Dermis blood vessel endothelial cell (primary cell): ENCODE measurements at places on chromosomes 6 and 20. TPM values are rescaled to one million over a fixed set of nuclear protein-coding genes. Genes with fewer than 3 reads are reported as not detected.

PRPH2 gene
- total RNA-seq: 0.17 and 2.0 TPM in 2 replicates

CRISP2 gene
- total RNA-seq: not detected in 2 replicates

CHRNA4 gene
- total RNA-seq: not detected in 2 replicates

GSTA1 gene
- not detected in 2 replicates for total RNA-seq

CYP24A1 gene
- total RNA-seq: not detected in 2 replicates

OOEP gene
- not detected in 2 replicates for total RNA-seq

DEFB110 gene
- not detected in 2 replicates for total RNA-seq

PLAGL2 gene
- total RNA-seq: 2.6 and 4.1 TPM in 2 replicates

SOX4 gene
- 60.2 and 73.5 TPM in 2 replicates for total RNA-seq

OR2B6 gene
- not detected in 2 replicates for total RNA-seq

TMEM200A gene
- total RNA-seq: 0.14 and 0.34 TPM in 2 replicates

DEFB124 gene
- not detected in 2 replicates for total RNA-seq

CLDN20 gene
- total RNA-seq: not detected in 2 replicates

IL17F gene
- not detected in 2 replicates for total RNA-seq

DNA sequence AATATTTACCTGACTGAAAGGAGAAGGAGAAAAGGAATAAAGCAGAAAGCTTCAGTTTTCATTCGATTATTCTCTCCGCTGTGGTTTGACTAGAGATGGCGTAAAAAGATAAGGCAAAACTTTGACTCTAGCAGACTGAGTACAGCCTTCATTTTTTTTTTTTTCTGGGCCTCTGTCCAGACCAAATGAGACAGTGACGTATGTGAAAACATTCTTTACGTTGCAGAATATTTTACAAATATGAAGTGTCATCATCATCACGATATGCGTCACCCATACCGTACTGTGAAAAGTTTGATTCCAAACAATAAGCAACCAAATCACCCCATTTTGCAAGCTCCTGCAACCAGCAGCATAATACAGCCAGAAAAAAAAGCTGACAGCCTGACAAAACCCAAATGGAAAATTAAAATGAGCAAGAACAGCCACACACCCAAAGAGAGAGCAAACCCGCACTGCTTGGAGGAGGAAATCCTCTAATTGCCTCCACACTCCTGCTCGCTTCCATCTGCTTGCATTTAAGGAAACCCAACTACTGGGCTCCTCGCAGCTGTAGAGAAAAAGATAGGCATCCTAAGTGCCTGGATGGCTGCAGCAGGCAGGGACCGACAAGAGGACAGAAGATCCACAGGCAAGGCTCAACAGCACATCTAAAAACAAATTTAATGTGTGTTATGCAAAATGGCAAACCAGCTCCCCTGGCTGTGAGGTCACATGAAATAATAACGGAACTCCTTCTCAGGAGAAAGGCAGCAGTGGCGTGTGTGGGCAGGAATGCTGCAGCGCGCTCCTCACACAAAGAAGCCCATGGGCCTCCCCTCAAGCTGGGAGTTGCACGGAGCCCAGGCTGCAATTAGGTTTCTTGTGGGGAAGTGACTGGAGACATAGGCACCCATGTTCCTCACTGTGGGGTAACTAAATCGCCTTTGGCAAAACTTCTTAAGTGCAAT is 113.1 kb downstream of the FYN start:
- DNase-seq: no peak

DNA sequence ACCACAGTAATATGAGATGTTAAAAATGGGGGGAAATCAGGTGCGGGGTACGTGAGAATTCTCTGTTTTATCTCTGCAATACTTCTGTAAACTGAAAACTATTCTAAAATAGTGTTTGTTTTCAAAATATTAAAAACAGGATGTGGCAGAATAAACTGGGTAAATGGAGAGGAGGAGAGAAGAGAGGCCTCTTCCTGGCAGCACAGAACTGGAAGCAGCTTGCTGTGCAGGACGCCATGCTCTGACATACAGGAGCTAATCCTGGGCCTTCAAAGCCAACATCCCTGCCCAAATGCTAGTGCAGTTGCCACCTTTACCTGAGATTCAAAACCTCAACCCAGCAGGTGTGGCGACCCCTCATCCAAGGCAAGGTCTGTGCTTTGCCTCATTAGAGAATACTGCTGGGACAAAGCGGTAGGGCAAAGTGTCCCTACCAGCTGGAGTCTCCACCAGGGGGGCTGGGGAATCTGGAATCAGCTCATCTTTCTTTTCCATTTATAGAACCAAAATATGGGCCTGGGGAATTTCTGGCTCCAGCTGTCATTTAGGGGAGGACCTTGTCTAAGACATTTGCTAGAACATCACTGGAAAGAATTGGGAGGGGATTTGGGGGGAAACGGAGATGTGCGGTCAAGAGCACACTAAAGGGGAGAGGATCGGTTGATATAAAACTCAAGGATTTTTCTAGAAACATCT is 67.3 kb downstream of the SCML4 start:
- no peak for DNase-seq

DNA sequence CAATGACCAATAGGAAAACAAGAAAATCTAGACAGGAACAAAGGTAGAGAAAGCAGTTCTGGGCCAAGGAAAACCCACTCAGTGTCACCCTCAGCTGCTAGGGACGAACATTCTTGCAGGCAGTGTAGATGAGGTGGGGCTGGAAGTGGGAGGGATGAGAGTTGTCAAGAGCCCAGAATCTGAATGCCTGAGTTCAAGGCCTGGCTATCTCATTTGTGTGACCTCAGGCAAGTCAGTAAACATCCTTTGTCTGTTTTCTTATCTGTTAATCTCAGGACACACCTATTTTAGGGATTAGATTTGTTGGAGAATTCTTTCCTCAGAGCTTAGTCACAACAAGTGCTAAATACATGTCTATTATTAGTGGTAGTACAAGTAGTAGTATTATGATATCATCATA is 50.9 kb upstream of the KIF16B start:
- no peak for DNase-seq

GRCh38 chr6:163344411-163344810 is 70.1 kb upstream of the QKI start:
- DNase-seq: no peak

GRCh38 chr6:46730921-46731461 is 4.2 kb downstream of the PLA2G7 start:
- no peak for DNase-seq

- peak; percentile 98 for DNase-seq
Observed at GRCh38 chr6:113496166-113496565, 361.0 kb upstream of the MARCKS start.

DNA sequence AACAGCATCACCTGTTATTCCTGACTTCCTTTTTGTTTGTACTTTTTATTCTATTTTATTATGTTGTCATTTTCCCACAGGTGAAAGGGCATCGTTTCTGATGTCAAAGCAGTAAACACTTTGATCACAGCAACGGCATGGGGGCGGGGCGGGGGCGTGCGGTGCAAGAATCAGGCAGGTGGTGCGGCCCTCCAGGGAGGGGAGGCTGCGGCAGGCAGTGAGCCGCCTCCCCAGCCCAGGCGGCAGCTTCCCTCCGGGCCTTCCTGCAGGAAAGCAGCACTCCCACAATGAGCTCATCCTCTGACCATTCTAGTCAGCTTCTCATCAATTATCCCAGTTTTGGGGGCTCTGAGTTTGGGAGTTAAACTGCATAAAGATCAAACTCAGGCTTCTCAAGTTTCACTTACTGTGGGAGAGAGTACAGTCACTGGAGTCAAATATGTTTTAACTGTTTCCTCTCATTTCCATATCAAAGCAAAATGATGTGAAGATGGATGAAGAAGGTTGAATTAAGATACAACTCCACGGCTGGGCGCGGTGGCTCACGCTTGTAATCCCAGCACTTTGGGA is 608.4 kb upstream of the AGPAT4 start:
- no peak for DNase-seq

- no peak for DNase-seq
Observed at GRCh38 chr20:19430641-19431315, 218.3 kb downstream of the SLC24A3 start.

GRCh38 chr6:14026831-14027539 is 90.6 kb upstream of the CD83 start:
- DNase-seq: peak; percentile 83

GRCh38 chr6:113564371-113565171 is 292.6 kb upstream of the MARCKS start:
- peak; percentile 54 for DNase-seq

- no peak for DNase-seq
Observed at GRCh38 chr20:59597240-59597639, 7.1 kb upstream of the PHACTR3 start.

DNA sequence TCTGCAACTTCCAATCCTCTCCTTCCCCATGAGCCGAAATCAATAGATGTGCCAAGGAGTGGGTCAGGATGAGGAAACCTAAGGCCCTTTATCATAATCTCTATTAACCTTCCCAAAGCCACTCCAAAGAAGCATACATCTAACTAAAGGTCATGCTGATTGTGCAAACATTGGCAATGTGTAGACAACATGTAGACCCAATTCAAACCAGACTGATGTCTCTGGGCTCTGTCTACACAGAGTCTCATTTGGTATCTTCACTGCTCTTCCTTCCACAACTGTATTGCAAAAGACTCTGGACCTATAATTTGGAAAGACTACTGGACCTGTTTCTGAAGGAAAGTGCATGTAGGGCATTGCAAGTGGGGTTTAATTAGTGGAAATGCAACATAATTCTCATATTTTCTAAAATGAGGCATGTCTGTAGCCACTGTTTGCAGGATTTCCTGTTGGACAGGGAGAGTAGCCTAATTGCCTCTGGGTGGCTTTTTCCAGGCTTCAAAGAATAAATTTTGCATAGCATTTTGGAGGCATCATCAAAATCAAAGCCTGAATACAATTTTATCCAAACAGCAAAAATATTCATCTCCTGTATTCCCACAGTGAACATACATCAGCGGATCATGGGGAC is 35.0 kb upstream of the MLIP start:
- no peak for DNase-seq

GRCh38 chr6:169288591-169288990 is 34.9 kb upstream of the THBS2 start:
- DNase-seq: no peak
